Stimulated activated CD4-positive, alpha-beta T cell treated with anti-CD3 and anti-CD28 coated beads, Interleukin-1b, Interleukin-23, amount 100 ng/mL, for 4 hours (primary cell): ENCODE measurements at places on chromosomes 1 and 21.

- no peak for DNase-seq
Observed at GRCh38 chr21:38468989-38469388, 29.3 kb downstream of the ERG start.

GRCh38 chr1:201295861-201296260, 12.6 kb downstream of the PKP1 start:
- no peak for DNase-seq

- DNase-seq, result no peak
Observed at GRCh38 chr1:201396861-201397464, 2.2 kb downstream of the LAD1 start.

DNA sequence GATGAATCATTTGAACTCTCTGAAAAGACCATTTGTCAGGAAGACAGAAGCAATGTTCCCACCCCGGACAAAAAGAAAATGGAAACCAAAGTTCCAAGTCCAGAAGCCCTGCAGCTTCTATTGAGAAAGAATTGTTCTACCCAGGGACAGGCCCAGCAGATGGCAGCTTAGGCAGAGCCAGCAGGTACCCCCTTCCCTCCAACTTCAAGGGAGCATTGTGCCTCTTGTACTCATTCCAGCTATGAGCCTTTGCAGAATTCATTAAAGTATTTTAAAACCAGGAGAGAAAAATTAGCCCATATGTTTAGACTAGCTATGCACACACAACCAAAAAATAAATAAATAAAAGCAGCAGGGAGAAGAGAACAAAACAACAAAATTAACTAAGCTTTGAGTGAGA, 85.2 kb upstream of the KCND3 start:
- DNase-seq, result no peak

- DNase-seq, result no peak
Observed at GRCh38 chr1:115797486-115797885, 29.0 kb upstream of the CASQ2 start.

GRCh38 chr1:36156329-36157114, 562 bp downstream of the MAP7D1 start:
- no peak for DNase-seq

- no peak for DNase-seq
Observed at GRCh38 chr1:228256626-228257375, 49.0 kb downstream of the OBSCN start.
